Stimulated activated CD4-positive, alpha-beta T cell treated with anti-CD3 and anti-CD28 coated beads, Interleukin-15, amount 100 ng/mL, for 1 hour (primary cell): ENCODE measurements at places on chromosomes 4 and X.
A peak's percentile ranks its signal among the peaks of the same experiment; 100 is the strongest.

DNA sequence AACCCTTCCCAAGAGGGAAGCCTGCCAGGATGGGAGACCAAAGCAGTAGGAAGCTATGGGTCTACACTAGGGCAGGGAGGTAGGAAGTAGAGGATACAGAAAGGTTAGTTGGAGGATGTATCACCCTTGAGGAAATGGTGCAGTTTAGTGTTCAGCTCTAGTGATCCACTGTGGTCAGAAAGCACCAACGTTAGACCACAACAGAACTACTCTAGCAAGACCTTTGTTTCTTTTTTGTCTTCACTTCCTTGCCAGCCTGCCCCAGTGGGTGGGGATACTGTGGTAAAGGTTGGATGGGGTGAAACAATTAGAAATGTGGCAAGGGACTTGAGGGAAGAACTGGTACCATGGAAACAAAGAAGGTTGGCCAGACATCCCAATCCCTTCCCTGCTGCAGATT, 83.3 kb downstream of the DDIT4L start:
- no peak for DNase-seq

DNA sequence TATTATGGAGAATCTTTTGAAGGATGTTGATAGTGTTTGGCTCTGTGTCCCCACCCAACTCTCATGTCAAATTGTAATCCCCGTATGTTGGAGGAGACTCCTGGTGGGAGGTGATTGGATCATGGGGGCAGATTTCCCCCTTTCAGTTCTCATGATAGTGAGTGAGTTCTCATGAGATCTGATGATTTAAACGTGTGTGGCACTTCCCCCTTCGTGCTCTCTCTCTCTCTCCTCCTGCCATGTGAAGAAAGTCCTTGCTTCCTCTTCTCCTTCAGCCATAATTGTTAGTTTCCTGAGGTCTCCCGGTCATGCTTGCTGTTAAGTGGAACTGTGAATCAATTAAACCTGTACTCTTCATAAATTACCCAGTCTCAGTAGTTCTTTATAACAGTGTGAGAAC, 166.1 kb upstream of the NUDT6 start:
- no peak for DNase-seq

GRCh38 chr4:94564252-94564651, 112.5 kb downstream of the PDLIM5 start:
- no peak for DNase-seq

- no peak for DNase-seq
These were observed 312.5 kb upstream of the HS3ST1 start for GRCh38 chr4:11741190-11741652.

DNA sequence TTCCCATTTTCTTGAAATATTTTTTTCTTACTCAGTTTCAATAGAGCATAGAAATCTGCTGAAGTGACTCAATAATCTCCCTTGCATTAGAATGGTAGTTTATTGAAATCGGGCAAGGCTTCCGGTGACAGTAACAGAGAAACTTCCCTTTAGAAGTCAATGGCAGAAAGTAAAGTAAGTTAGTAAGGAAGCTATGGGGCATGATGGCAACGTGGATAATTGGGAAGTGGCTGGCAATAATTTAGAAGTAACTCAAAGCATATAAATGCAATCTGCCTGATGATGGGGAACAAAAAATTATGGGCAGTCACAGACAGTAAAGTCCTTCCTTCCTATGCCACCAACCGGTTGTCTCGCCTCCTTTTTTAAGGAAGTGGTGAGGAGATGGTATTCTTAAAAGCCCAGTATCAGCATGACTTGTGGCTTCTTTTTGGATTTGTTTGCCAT, 7.6 kb downstream of the CYBB start:
- no peak for DNase-seq

- no peak for DNase-seq
These were observed 131.4 kb upstream of the ATP6AP2 start for GRCh38 chrX:40449396-40449795.

DNA sequence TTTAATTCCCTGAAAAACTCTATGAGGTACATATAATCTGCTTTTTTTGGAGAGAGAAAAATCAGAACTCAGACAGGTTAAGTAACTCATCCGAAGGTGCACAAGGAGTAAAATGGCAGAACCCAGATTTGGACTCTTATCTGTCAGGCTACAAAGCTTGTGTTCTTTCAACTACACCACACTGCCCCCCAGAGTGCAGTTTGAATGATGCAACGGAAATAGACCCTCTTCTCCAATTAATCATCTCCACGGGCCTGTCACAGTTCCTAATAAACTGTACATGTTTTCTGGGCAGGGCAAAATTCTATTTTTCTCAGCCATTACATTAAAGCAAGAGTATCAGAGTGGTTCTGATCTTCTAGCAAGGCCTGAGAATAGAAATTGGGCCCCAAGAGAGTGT, 35.3 kb upstream of the DCX start:
- no peak for DNase-seq

- DNase-seq: peak; percentile 6
These were observed at the start of gene CCNQ for GRCh38 chrX:153598541-153599191. CCNQ (minus strand) TSS chrX:153599139; CDS start chrX:153599073, 66 bp downstream.

- DNase-seq: no peak
These were observed 21.1 kb upstream of the CXCL2 start for GRCh38 chr4:74120086-74120485.

- no peak for DNase-seq
These were observed 13.4 kb downstream of the TRPC3 start for GRCh38 chr4:121938282-121939092.

DNA sequence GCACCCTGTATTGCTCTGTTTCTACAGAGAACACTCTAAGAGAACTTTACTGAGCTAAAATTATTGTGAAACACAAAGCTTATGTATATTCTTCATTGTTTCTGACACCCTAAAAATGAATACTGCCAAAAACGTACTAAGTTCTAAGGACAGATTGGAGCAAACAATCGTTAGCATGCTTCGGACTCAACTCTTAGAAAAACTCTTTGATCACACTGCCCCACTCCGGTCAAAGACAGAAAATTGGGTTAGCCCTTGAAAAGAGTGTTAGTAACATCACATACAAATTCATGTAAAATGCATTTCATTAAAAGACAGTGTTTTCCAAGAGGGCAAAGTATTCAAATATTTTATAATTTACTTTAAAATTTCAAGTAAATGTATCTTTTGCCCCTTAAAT, 177.4 kb downstream of the DCHS2 start:
- no peak for DNase-seq

DNA sequence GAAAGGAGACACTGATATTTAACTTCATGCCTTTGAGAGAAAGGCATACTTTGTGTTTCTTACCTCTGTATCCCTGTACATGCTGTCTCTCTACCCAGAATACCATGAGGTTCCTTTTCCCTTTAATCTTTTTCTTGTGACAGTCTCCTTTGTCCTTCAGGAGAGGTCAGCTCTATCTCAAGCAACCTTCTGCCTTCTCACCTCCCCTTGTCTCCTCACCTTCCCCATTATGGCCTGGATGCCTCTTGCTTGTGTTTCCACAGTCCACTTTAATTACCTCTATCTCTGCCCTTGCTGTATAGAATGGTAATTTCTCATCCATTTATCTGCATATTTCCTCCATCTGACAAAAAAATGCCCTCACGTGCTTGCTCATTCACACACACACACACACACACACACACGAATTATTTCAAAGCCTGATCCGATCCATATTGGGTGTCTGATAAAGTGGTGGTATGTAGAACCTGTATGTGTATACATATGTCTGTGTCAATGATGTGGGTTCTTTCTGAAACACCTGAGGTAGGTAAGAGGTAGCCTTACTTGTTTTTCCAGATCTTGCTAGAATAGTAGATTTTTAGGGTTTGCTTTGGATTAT, 28.5 kb downstream of the MSN start:
- DNase-seq: no peak

- no peak for DNase-seq
These were observed 8.2 kb upstream of the EFNB1 start for GRCh38 chrX:68820476-68821110.

DNA sequence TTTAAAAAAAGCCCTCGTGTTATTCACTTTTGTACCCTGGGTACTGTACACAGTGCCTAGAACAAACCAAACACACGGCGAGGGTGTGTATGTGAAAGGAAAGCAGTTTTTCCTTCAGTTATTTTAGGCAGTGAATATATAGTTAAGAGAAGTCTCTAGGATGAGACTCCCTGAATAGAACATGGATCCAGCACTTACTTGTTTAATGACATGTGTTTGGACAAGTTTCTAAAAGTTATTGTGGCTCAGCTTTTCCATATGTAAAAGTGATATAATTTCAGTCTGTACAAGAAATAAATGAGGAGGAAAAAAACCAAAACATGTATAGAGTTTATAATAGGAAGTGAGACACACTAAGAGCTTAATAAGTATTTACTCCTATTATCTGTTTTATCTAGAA, 273.2 kb downstream of the ADGRL3 start:
- no peak for DNase-seq

GRCh38 chr4:48127682-48128404, 6.2 kb downstream of the TXK start:
- peak; percentile 44 for DNase-seq

DNA sequence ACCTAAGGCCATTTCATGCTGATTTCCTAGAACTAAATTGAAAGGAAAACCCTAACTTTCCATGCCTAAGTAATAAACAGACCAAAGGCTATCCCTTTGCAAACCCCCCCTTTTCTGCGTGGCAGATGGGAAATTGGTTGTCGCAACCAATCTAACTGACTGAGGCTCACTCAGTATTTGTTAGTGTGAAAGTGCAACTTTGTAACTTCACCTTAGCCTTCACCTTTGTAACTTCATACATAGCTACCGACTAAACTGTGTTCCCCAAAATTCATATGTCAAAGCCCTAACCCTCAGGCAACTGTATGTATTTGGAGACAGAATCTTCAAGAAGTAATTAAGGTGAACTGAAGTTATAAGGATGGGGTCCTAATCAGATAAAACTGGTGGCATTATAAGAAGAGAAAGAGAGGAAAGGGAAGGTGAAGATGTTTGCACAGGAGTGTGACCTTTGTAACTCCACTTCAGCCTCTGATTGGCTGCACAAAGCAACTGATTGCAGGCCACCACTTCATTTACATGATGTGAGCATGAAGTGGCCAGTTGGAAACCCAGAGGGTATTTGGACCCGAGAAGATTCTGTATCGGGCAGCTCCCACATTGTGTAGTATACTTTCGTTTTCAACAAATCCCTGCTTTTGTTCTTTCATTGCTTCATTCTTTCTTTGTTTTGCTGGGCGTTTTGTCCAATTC, 4.9 kb upstream of the TMEM33 start:
- DNase-seq: no peak

GRCh38 chr4:150078041-150078578, at the start of gene DCLK2:
DCLK2 (plus strand) TSS chr4:150078445; CDS start chr4:150079028, 583 bp downstream.
- no peak for DNase-seq

DNA sequence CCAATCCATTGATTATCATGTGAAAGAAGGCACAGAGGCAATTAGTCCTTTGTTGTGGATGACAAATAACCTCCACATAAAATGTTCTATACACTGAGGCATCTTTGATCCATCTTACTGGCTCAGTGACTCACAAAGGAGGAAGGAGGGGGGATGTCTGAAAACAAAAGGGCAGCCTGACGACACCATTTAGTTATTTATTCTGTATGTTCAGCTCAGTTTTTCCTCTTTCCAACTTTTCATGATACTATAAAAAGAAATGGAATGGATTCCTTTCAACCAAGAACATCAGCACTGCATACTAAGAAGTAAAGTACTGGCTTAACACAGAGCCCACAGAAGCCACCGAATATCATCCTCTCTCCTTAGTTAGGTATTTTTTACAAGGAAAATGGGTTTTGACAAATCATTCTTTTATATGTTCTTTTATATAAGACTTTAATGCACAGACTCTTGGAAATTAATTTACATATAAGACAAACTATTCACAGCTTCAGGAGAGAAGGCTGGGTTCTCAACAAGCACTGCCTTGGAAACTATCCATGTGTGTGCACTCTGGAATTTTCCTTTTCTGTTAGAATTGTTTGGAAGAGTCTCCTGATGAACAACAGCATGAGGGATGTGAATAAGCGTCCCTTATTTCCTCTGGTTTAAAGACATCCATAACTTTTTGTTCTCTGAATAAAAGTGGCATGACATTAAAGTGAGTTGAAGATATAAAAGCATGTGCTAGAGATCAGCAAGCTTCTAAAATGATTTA, 135.6 kb downstream of the TSPAN5 start:
- no peak for DNase-seq

DNA sequence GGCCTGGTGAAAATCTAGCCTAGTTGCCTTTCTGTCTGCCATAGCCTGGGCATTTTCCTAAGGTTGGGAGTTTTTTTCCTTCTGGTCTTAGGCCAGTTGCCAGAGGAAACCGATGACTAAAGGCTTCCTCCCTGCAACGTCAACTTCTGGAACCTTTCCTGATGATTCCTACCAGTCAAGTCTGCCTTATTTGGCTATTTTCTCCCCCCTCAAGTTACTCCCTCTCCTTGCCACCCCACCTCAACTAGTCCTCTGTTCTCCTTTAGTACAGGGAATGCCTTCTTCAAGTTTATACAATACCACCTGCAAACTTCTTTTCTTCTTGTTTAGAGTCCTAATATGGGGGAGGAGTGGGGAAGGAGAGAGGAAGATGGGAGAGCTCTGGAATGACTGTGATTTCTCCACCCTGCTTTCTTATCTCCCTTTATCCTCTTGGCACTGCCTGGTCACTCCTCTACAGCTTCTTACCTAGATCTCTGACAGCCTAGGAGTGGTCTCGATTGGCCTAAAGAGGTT, 10.6 kb downstream of the MSN start:
- no peak for DNase-seq

GRCh38 chr4:156291317-156291716, 337.7 kb upstream of the CTSO start:
- DNase-seq: no peak

DNA sequence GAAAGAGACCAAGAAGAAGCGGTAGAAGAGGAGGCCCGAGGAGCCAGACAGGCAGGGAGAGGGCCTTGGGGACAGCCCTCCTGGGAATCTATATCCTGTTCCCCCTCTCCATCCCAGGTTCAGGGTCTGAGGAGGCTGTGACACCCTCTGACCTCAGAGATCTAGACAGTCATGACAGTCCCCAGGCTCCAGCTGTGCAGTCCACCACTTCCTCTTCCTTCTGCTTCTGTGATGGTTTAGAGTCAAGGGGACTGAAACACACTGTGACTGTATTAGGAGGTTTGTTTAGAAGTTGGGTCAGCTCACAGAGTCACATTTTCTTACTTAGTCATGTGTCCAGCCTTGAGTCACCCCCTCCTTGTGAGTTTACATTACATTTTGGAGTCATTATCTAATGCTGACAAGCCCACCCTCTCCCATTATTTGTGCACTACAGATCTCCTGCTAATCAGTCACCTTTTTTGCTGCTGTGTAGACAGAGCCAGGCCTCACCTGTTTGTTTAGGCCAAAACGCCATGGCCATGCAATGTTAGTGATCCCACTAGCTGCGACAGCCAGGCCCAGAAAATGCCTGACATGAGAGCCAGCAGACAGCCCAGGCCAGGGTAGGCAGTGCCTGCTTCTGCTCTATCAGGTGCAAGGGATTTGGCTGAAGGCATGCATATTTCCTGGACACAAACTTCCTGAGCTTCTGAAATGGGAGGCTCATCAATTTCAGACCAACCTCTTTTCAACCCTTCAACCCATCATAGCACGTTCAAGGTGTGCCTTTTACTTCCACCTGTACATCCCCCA, 26.0 kb downstream of the MANBA start:
- DNase-seq: no peak

- no peak for DNase-seq
These were observed 30.4 kb downstream of the FNIP2 start for GRCh38 chr4:158799013-158799770.

- no peak for DNase-seq
These were observed 273.6 kb downstream of the FRMPD4 start for GRCh38 chrX:12411831-12412230.
